Subcutaneous adipose tissue (tissue), 4 donors: ENCODE measurements at places on chromosomes 7 and 10. TPM values are rescaled to one million over a fixed set of nuclear protein-coding genes. Genes with fewer than 3 reads are reported as not detected.

The GTF2IRD2 gene
- total RNA-seq, result 35.2 TPM

The CD36 gene
- 3,623 TPM for total RNA-seq

The ZNF3 gene
- total RNA-seq, result 24.5 TPM

The TMEM213 gene
- not detected for total RNA-seq

The LIPK gene
- total RNA-seq, result not detected

The RASA4B gene
- 4.9 TPM for total RNA-seq

The GFRA1 gene
- total RNA-seq, result 59.9 TPM

The TMEM273 gene
- total RNA-seq, result 48.0 TPM

The YAE1 gene
- total RNA-seq, result 16.5 TPM

The PPP1R17 gene
- total RNA-seq, result not detected

The TUBAL3 gene
- total RNA-seq, result not detected

The SPDYE1 gene
- not detected for total RNA-seq

The PON1 gene
- total RNA-seq, result not detected

The KEL gene
- total RNA-seq, result 0.51 TPM

The CCL26 gene
- not detected for total RNA-seq

The CLDN4 gene
- 0.68 TPM for total RNA-seq
